Testis (tissue), 5 donors: ENCODE measurements at places on chromosomes 5 and 9. TPM values are rescaled to one million over a fixed set of nuclear protein-coding genes. Genes with fewer than 3 reads are reported as not detected.

Gene PTPRD
- 32.5 TPM for total RNA-seq

DNA sequence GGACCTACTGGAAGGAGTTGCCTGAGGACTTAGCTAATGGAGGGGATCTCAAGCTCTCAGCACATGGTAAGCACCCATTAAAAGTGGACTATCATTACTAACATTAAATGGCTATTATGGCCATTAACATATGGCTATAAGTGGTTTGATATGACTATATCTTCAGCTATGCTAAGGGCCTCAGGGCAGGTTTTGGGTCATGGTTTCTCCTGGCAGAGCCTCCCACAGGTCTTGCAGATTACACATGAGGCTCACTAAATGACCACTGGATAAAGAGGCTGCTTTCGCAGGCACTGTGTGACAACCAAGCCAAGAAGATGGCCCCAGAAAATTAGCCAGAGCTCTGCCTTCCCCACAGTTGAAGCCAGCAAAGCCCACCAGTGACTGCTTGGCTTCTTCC is 15.4 kb downstream of the CCNJL start:
- H3K4me1 ChIP-seq: peaks cover 25% of the 10 kb centered on the region
- DNase-seq: no peak
- H3K36me3 ChIP-seq: no peaks in the 10 kb centered on the region
- no peak overlapping the region for H3K4me3 ChIP-seq
- no peaks in the 10 kb centered on the region for H3K27me3 ChIP-seq

DNA sequence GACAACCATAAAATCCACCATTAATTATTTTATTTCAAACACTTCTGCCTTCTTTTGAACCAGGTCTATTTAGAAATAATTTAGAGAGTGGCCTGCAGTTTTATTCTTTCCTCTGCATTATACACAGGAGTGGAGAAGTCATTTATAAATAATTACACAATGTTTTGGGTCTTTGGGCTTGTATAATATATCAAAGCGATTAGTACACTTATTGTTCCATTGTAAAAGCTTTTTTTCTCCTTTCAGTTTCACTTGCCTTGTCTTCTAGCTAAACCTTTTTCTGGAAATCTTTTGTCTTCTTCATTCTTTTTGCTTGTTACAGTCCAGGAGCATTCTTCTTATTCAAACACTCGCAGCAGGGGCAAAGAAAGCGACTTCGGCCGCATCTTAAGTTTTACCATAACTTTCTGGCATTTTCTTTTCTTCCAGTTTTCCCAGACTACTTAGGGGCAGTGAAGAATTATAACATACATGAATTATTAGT is 7.3 kb upstream of the NEUROG1 start:
- no peaks in the 10 kb centered on the region for H3K36me3 ChIP-seq
- no peaks in the 10 kb centered on the region for H3K27me3 ChIP-seq

Gene PCDHGB7
- total RNA-seq: 18.1 TPM

DNA sequence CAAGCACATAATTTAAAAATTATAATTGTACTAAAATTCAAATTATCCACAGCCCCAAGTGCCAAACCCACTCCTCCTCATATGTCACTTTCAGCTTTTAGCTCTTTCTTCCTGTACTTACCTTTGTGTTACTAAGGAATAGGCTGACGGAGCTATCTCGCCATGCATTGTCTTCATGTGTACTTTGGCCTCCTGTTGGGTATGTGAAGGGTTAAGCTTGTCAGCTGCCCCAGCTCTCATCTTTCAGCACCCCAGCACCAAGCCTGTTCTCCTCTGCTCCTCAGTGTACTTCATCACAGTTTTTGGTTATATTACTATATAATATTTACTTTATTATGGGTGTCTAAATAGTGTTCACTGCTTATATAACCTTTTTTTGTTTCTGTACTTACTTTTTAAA is 46.2 kb downstream of the OSTF1 start:
- no peaks in the 10 kb centered on the region for H3K27me3 ChIP-seq
- H3K4me1 ChIP-seq: no peaks in the 10 kb centered on the region
- no peak overlapping the region for H3K27ac ChIP-seq
- DNase-seq: no peak
- no peak overlapping the region for H3K4me3 ChIP-seq
- no peaks in the 10 kb centered on the region for H3K36me3 ChIP-seq
